Small intestine (tissue), 16 donors: ENCODE measurements at places on chromosomes 2 and 18.

DNA sequence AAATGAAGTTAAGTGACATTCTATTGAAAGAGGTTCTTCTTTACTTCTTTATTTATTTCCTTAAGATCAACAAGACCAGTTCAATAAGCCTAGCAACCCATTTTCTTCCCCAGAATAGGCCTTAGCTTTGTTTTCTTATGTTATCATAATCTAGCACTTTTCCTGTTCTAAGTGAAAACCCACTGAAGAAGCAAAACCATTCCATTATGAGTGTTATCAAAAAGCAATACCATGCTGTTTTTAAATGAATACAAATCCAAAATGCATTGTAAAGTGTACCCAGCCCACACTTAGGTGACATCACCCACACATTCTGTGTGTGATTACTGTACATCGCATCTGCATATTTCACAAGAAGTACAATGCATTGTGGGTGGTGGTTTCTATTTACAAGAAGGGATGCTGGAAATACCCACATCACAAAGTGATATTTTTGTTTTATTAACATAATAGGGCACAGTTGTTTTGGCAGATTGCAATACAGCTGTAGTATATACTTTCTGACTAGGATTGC, 679.5 kb downstream of the KCNJ3 start:
- no peaks in the 10 kb centered on the region for H3K36me3 ChIP-seq
- no peak overlapping the region for H3K4me3 ChIP-seq
- DNase-seq, result no peak
- H3K27me3 ChIP-seq, result no peaks in the 10 kb centered on the region

DNA sequence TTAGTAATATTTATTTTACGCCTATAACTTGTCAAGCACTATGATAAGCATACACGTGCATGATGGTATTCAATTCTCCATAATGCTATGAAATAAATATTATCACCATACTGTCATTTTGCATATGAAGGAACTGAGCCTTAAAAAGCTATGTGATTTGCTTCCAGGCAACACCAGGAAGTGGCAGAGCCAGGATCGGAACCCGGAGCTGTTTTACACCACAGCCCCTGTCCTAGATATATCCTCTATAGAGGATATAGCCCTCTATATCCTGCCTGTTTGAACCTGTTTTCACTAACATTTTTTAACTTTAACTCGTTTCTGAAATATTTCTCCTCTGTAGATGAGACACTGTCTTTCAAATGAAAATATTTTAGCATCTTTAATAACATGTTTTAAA, 690.0 kb downstream of the SATB2 start:
- H3K27ac ChIP-seq, result no peak overlapping the region
- DNase-seq, result no peak
- H3K4me3 ChIP-seq, result no peak overlapping the region
- no peaks in the 10 kb centered on the region for H3K4me1 ChIP-seq

DNA sequence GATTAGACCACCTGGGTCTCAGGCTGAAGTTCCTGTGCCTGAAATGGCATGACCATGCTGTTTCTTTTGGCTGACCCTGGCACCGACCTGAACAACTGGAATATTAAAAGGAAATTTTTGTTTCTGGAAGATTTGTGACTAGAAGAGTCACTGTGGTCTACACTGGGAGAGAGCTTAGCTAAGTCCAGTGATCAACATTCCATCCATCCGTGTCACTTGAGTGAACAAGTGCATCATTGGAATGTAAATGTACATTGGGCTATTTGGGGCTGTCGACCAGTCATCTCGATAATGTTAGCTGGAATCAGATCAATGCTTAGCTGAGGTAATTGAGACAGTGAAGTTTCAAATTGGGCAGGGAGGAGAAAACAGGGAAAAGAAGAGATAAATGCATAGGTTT, 95.4 kb upstream of the CCDC85A start:
- H3K4me1 ChIP-seq, result no peaks in the 10 kb centered on the region
- no peak for DNase-seq
- no peak overlapping the region for H3K4me3 ChIP-seq
- no peaks in the 10 kb centered on the region for H3K27me3 ChIP-seq
- H3K36me3 ChIP-seq, result no peaks in the 10 kb centered on the region

GRCh38 chr2:26274058-26274613, 29.4 kb downstream of the HADHB start:
- H3K27me3 ChIP-seq, result no peaks in the 10 kb centered on the region
- H3K36me3 ChIP-seq, result no peaks in the 10 kb centered on the region
- DNase-seq, result peak; percentile 97
- peak overlapping the region; percentile 72 for H3K27ac ChIP-seq

- DNase-seq, result no peak
- peaks cover 17% of the 10 kb centered on the region for H3K36me3 ChIP-seq
- no peak overlapping the region for H3K27ac ChIP-seq
- H3K4me1 ChIP-seq, result no peaks in the 10 kb centered on the region
Measured at GRCh38 chr2:218743068-218743467, 32.4 kb downstream of the TTLL4 start.

- H3K27ac ChIP-seq, result no peak overlapping the region
- no peaks in the 10 kb centered on the region for H3K4me1 ChIP-seq
- no peak overlapping the region for H3K4me3 ChIP-seq
- no peak for DNase-seq
- no peaks in the 10 kb centered on the region for H3K27me3 ChIP-seq
- H3K36me3 ChIP-seq, result peaks cover 10% of the 10 kb centered on the region
Measured at GRCh38 chr2:159856760-159857159, 58.8 kb upstream of the CD302 start.

GRCh38 chr2:127651971-127652550, 6.1 kb downstream of the GPR17 start:
- peak overlapping the region; percentile 18 for H3K27ac ChIP-seq
- no peak for DNase-seq

DNA sequence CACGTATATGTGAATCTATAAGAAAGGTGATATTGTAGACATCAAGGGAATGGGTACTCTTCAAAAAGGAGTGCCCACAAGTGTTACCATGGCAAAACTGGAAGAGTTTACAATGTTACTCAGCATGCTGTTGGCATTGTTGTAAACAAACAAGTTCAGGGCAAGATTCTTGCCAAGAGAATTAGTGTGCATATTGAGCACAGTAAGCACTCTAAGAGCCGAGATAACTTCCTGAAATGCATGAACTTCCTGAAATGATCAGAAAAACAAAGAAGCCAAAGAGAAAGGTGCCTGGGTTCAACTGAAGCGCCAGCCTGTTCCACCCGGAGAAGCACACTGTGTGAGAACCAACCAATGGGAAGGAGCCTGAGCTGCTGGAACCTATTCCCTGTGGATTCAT, 101.0 kb downstream of the HS6ST1 start:
- DNase-seq, result no peak
- H3K36me3 ChIP-seq, result no peaks in the 10 kb centered on the region
- no peak overlapping the region for H3K4me3 ChIP-seq
- peaks cover 1% of the 10 kb centered on the region for H3K27me3 ChIP-seq

DNA sequence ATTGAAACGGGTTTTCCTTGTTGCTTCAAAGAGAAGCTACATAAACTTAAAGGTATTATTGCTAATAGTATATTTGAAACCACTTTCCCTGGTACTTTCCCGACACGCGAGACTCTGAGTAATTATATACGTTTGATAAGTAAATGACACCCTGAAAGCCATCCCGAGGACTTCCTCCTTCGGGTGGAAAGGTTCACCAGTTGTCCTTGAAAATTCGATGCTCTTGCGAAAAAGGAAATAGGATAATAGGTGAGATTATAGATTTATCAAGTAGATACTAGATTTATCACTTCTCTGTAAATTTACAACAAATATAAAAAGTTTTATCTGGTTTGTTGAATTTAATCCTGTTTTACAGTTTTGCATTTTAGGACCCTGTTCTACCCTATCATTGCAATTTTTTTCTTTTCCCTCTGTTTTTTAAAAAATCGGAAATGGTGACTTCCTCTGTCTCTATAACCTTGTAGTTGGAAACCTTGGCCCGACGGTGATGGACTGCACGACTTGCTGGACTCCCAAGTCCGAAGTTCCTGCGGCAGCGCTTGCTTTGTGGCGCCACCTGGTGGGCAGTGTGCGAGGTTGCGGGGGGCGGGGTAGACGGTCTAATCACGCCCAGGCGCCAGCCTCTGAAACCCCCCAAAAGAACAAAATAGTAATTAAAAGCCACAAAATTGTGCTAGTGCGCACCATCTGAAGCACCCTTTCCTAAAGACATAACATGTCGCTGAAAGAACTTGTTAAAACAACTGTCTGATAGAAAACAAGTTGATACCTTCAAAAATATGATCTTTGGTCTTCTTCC, 972 bp upstream of the DLX2 start:
- H3K27ac ChIP-seq, result no peak overlapping the region
- peak; percentile 85 for DNase-seq
- peaks cover 5% of the 10 kb centered on the region for H3K4me1 ChIP-seq
- H3K36me3 ChIP-seq, result no peaks in the 10 kb centered on the region

DNA sequence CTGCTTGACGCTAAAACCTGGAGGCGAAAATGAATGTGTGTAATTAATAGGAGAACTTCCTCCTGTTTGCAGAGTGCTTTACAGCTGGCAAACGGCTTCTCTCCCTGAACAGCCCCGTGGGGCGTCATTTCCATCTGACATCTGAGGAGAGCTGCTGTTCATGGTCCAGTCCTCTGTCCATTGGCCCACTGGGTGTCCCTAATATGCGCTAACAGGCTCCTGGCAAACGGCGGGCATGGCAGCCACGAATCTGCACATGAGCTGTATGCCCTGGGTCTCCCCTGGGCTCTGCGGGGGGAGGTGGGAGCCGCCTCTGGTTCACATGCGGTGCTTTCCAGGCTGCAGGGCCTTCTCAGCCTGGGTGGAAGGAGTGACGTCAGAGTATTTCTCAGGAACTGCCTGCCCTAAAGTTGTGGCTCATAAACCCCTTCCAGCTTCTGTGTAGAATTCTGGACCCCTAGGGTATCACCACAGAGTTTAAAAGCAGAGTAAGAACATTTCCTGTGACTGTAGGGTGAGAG, 73.2 kb downstream of the LRRFIP1 start:
- no peak for DNase-seq
- no peaks in the 10 kb centered on the region for H3K36me3 ChIP-seq
- H3K4me1 ChIP-seq, result peaks cover 70% of the 10 kb centered on the region
- H3K27ac ChIP-seq, result peak overlapping the region; percentile 73

- no peaks in the 10 kb centered on the region for H3K36me3 ChIP-seq
- H3K27me3 ChIP-seq, result no peaks in the 10 kb centered on the region
- H3K4me3 ChIP-seq, result no peak overlapping the region
- DNase-seq, result no peak
- no peak overlapping the region for H3K27ac ChIP-seq
- H3K4me1 ChIP-seq, result no peaks in the 10 kb centered on the region
Measured at GRCh38 chr2:235489897-235490296, 3.9 kb upstream of the AGAP1 start.

GRCh38 chr2:138601458-138602165, 100.0 kb downstream of the SPOPL start:
- no peak overlapping the region for H3K4me3 ChIP-seq
- no peaks in the 10 kb centered on the region for H3K36me3 ChIP-seq
- H3K27me3 ChIP-seq, result no peaks in the 10 kb centered on the region
- H3K27ac ChIP-seq, result no peak overlapping the region
- DNase-seq, result no peak

DNA sequence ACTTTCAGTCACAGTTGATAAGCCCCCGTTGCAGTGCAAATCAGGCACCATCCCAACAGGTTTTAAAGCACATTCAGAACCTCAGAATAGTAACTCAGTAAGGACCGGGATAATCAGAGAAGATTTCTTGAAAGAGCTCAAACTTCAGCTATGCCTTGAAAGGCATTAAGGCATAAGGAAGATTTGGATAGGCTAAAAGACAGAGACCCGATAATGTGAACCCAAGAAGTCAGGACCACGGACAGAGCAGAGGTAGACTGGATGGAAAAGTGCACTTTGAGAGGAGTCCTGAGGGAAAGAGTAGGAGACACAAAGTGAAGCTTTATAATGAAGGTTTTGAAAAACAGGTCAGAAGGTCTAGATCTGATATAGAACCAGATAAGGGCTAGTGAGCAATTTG, 36.9 kb upstream of the KLF7 start:
- no peak overlapping the region for H3K27ac ChIP-seq
- H3K4me1 ChIP-seq, result no peaks in the 10 kb centered on the region
- peak; percentile 30 for DNase-seq

DNA sequence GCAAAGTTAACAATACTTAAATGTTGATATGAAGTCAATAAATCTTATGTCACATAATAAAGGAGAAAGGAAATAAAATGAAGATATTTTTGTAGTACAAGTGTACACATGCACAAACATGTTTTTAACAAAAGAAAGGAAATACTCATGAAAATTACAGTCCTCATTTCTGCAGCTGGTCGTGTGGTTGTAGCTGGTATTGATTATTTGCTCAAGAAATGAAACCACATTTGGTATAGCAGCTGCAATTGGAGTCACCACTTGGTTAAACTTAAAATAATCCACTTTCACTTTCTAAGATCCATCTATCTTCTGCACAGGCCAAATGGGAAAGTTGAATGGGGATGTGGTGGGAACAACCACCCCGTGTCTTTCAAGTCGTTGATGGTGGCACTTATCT, 580.5 kb upstream of the NRXN1 start:
- H3K27ac ChIP-seq, result no peak overlapping the region
- no peak for DNase-seq
- no peaks in the 10 kb centered on the region for H3K27me3 ChIP-seq
- no peaks in the 10 kb centered on the region for H3K4me1 ChIP-seq
- no peak overlapping the region for H3K4me3 ChIP-seq

DNA sequence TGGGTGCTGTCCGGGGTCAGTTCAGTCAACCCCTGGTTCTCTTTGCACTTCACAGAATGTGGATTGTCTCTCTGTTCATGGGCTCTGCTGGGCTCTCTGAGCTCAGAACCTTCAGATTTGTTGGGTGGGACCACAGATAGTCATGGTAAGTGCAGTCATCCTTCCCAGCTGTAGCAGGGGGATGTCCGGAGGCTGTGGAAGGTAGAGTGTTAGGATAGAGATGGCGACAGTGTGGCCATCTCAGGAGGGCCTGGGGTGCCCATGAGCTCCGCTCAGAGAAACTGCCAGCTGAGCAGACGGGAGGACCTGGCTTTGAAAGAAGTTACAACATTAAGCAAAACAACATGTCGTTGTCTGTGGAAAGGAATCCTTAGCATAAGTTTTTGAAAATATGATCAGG, 149.8 kb downstream of the FAM210A start:
- no peak for DNase-seq
- no peaks in the 10 kb centered on the region for H3K4me1 ChIP-seq
- no peak overlapping the region for H3K27ac ChIP-seq
- H3K27me3 ChIP-seq, result no peaks in the 10 kb centered on the region
- H3K4me3 ChIP-seq, result no peak overlapping the region

GRCh38 chr2:73611193-73611592, 31.0 kb downstream of the NAT8 start:
- no peak overlapping the region for H3K4me3 ChIP-seq
- no peaks in the 10 kb centered on the region for H3K27me3 ChIP-seq
- no peaks in the 10 kb centered on the region for H3K36me3 ChIP-seq
- DNase-seq, result no peak
- H3K27ac ChIP-seq, result no peak overlapping the region

- H3K4me3 ChIP-seq, result peak overlapping the region; percentile 92
- peak; percentile 91 for DNase-seq
- no peaks in the 10 kb centered on the region for H3K27me3 ChIP-seq
- H3K4me1 ChIP-seq, result peaks cover 5% of the 10 kb centered on the region
- H3K36me3 ChIP-seq, result no peaks in the 10 kb centered on the region
Measured at GRCh38 chr2:127700527-127701192, 637 bp upstream of the SFT2D3 start.

- DNase-seq, result no peak
- no peaks in the 10 kb centered on the region for H3K4me1 ChIP-seq
- no peak overlapping the region for H3K27ac ChIP-seq
- no peak overlapping the region for H3K4me3 ChIP-seq
- no peaks in the 10 kb centered on the region for H3K36me3 ChIP-seq
Measured at GRCh38 chr18:30132959-30133358, 909.6 kb downstream of the DSC3 start.

GRCh38 chr2:157307021-157307420, 18.6 kb downstream of the ERMN start:
- no peak for DNase-seq
- H3K27ac ChIP-seq, result no peak overlapping the region
- no peaks in the 10 kb centered on the region for H3K27me3 ChIP-seq
- H3K4me3 ChIP-seq, result no peak overlapping the region
